ENCODE measurements at places on chromosomes 12 and 14.

- no peak for DNase-seq
Observed at GRCh38 chr12:121578230-121579189, 2.3 kb downstream of the KDM2B start.

DNA sequence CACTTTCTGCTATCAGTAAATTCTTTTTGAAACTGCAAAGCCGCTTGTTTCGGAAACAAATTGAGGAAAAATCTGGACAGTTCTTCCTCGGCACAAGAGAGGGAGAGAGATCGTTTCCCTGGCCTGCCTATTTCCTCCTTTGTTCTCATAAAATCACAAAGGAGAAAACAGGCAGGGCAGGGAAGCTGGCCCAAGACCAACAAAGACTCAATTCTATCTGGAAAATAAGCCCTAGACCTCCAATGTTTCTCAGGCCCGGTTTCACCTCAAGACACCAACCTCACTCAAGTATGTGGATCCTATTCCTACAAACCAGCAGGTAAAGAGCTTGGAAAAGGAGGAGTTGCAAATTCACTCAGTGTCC, 19.5 kb downstream of the DICER1 start:
- no peak for DNase-seq

DNA sequence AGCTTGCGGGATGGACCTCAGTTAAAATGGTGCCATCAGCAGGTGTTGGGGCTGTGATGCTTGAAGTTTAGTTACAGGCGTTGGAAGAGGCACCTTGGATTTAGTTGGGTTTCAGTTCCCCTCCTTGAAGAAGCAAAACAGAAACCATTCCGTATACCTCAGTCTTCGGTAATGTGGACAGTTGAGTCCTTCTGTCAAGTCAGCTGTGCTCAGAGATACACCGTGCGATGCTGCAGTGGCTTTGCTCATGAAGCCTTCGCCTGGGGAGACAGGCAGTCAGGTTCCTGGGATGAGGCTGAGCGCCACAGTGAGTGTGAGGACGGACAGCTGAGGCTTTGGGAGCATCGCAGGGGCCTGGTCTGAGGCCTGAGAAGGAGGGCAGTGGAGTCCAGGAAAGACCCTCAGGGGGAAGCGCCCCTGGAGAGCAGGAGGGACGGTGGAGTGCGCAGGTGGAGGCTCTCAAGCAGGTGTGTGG, 7.4 kb downstream of the RAN start:
- no peak for DNase-seq

DNA sequence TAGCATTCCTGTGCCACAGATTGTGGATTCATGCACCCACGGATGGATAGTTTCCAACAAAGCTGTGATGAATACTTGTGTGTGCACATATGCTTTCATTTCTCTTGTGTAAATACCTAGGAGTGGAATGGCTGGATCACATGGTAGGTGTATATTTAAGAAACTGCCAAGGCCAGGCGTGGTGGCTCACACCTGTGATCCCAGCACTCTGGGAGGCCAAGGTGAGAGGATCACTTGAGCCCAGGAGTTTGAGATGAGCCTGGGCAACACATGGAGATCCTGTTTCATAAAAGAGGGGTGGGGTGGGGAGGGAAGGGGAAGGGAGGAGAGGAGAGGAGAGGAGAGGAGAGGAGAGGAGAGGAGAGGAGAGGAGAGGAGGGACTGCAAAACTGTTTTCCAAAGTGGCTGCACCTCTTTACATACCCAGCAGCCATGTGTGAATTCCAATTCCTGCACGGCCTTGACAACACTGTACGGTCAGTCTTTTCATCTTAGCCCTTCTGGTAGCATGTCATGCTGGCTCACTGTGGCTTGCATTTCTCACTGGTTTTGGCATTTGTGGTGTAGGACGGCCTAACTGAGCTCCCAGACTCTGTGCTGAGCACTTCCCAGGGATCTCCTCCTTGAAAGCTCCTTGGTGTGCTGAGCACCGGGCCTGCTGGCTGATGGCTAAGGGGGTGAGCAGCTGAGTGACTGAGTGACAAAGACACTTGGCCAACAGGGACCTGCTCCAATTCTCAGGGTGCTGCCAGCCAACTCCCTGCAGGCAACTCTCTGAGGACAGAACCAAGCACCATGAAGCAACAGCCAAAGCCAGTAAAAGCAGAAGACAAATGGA, 27.9 kb downstream of the SYNE3 start:
- DNase-seq = no peak

- no peak for DNase-seq
Observed at GRCh38 chr12:49939307-49939706, 11.2 kb upstream of the AQP2 start.

- DNase-seq = no peak
Observed at GRCh38 chr12:66813137-66813892, 134.4 kb upstream of the GRIP1 start.

- DNase-seq = no peak
Observed at GRCh38 chr12:57952766-57953165, 11.4 kb downstream of the ATP23 start.

GRCh38 chr14:67982711-67983608, 163.4 kb downstream of the RAD51B start:
- no peak for DNase-seq

DNA sequence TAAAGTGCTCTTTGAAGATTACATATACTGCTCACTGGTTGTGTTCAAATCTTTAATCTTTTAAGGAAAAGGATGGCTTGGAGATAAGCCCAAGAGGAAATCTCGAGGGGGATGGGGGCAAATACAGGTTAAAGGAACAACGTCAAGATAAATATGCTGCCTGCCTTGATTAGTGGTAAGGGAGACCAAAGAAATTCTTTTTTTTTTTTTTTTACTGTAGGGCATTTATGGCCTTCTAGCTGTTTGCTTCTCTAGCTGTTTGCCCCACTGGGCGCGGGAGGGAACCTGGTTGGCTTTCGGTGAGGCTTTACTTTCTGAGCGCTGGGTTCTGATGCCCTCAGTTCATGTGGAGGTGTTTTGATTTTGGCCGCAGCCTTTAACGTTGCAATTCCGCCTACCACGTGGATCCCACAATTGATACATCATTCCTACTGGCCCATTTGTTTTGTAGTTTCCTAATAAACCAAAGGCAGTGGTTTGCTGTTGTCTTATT, 5.7 kb downstream of the CCND2 start:
- DNase-seq = no peak

GRCh38 chr12:128288357-128288756, 21.4 kb downstream of the TMEM132C start:
- DNase-seq = no peak

Measured in stimulated activated CD8-positive, alpha-beta memory T cell treated with anti-CD3 and anti-CD28 coated beads, Interleukin-15, amount 100 ng/mL, for 48 hours (primary cell).